T-cell (primary cell): ENCODE measurements at places on chromosomes 11 and 22.

DNA sequence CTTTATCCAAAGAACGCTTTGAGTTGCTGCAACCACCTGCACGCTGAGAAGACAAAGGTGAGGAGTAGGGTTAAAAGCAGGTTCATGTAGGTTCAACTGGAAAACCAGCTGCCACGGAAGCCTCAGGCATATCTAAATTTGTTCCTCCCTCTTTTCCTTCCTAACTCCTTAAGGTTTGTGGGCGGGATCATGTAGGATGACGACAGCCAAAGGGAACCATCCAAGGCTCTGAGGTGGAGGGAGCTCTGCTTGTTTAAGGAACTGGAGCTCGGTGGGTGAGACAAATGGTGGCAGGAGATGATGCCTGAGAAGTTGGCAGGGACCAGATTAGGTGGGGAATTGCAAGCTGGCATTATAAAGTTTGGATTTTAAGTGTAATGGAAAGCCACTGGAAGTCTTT lies 60.3 kb downstream of the SPON1 start:
- no peak for DNase-seq

DNA sequence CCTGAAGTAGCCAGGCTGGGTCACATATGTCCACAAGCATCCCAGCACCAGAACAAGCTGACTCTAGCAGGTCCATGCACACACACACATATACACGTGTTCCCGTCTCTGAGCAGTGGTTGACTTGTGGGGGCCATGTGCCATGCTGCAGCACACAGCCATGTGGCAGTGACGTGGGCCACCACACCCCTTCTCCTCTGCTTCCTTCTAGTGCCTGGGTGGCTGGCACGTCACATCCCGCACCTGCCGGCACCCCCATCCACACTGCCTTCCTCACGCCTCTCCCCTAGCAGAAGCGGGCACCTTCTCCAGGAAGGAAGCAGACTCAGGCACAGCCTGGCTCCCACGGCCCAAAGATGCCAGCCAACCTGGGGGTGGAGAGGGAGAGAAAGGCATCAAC lies 9.5 kb downstream of the SYT7 start:
- DNase-seq, result no peak

- no peak for DNase-seq
Observed at GRCh38 chr11:12832480-12833224, 158.4 kb downstream of the TEAD1 start.

- no peak for DNase-seq
Observed at GRCh38 chr11:125924384-125925007, 20.2 kb downstream of the DDX25 start.

DNA sequence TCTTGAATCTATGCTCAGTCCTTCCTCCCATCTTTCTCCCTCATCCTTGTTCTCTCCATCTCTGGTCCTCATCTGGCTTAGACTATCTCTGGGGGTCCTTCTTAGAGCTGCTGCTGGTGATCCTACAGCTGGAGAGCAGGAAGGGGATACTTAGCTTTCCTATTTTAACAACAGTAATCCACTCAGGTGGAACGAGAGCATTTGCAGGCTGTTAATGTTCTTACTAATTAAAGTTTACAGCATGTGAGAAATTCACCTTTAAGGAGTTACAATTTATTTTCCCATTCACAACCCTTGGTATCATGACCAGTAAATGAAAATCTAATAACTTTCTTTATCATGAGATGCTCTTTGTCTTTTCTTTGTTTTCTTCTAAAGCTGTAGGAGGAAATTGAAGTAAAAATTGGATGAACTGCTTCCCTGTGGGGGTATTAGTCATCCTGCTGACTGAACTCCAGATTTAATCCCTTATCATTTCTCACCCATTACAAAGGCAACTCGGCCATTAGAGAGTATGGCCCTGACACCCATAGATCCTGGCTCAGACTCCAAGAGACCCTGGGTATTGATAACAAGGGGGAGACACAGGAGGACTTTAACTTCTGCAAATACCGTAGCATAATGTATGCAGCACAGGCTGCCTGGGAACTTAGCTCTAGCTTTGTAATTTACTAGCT lies 37.6 kb upstream of the MTNR1B start:
- no peak for DNase-seq

DNA sequence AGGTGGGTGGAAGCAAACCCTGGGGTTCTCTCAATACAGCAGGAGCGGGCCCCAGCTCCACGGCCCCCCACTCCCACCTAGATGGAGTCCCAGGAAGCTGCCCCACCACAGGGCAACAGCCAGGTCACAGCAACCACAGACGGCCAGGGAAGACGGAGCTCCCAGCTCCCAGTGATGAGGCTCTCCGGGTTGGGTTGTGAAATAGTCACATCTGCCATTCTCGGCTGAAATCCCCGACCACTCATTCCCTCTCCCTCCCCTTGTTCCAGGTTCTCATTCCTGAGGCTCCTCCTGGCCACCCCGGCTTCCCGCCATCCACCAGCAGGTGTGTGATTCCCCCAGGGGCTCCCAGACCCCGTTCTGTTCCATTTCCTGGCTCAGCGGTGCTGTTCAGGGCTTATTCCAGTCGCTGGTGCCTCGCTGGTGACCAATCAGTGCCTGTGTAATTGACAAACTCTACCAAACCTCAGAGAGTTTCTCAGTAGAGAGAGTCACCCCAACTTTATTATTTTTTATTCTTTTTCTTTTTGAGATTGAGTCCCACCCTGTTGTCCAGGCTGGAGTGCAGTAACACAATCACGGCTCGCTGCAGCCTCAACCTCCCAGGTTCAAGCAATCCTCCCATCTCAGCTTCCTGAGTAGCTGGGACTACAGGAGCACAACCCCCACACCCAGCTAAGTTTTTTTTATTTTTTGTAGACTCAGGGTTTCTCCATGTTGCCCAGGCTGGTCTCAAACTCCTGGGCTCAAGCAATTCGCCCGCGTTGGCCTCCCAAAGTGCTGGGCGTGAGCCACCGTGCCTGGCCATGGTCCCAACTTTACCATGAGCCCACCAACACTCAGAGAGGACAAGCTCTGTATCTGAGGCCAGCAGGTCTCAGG lies 63.2 kb downstream of the SHANK2 start:
- DNase-seq, result no peak

- no peak for DNase-seq
Observed at GRCh38 chr11:120912504-120912903, 111.4 kb upstream of the TBCEL start.

DNA sequence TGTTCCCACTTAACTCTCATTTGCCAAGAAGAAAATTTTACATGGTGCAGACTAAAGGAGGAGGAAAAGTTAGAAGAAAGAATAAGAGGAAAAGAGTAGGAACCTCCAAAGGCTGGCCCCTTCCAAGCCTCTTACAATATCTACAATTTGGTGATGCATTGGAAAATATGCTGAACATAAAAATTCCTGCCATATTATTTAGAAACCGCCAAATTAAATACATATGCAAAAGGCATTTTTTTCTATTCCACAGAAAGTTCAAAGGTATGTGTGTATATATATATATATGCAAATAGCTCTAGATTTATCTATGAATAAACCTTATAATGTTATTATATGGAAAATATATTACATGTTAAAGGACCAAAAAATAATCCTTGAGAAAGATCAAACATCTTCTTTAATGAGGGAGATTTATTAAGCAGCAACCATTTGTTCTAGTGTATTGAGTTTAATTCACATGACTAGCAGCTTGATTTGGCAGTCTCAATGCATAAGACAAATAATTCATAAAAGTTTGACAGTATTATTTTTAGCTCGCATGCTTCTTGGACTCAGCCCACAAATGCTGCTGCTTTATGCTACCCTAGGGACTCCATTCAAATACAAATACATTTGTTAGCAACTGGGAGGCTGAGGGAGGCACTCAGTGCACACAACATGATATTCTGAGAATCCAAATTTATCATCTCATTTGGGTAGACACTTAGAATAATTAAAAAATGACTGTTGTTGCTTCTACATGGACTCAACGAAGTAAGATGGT lies 184.9 kb downstream of the SBF2 start:
- no peak for DNase-seq

DNA sequence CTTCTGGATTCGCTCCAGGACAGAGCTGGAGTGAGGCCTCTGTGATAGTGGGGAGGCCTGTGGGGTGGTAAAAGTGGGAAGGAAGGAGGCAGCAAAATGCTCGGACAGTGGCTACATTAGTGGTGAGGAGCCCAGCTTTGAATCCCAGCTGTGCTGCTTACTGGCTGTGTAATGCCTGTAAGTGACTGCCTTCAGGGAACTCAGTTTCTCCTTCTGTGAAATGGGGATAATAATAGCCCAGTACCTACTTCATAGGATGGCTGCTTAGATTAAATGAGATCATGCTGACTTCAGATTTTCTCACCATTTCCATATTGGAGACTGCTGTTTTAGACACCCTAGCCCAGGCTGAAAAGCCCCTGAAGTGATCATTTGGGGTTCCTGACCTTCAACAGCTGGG lies 8.4 kb upstream of the ALX4 start:
- DNase-seq, result no peak

GRCh38 chr11:62444236-62444833 lies 25.5 kb downstream of the SCGB1A1 start:
- DNase-seq, result peak; percentile 31

DNA sequence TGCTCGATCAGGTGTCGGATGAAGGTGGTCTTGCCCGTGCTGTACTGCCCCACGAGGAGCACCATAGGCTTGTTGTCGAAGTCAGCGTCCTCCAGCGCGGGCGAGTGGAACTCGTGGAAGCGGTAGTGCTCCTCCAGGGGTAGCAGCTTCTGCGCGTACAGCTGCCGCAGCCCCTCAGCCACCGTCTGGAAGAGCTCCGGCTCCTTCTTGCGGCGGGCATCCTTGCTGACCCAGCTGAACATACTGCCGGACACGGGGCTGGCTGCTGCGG lies 263 bp downstream of the EHD1 start:
- DNase-seq, result no peak

- DNase-seq, result no peak
Observed at GRCh38 chr22:44047891-44048301, 23.8 kb downstream of the PARVB start.

DNA sequence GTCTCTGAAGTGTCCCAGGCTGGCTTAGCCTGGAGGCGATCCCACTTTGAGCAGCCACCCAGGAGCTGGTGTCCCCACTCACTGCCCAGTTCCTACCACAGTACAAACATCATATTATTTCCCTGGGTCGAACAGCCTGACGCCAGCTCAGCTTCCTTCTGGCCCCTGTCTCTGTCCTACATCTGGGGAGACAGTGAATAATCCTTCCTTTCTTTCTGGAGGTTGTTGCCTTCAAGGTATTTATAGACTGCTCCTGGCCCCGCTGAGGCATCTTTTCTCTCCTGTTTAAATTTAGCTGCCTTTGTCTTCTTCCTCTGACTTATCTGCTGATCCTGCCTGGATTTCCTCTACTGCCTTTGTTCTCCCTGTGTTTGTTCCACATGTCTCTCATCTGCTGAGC lies 56.8 kb upstream of the LRRC55 start:
- DNase-seq, result no peak

- DNase-seq, result no peak
Observed at GRCh38 chr11:115054570-115055538, 376.5 kb downstream of the NXPE2 start.

- DNase-seq, result no peak
Observed at GRCh38 chr11:101169944-101170343, 40.3 kb upstream of the PGR start.

DNA sequence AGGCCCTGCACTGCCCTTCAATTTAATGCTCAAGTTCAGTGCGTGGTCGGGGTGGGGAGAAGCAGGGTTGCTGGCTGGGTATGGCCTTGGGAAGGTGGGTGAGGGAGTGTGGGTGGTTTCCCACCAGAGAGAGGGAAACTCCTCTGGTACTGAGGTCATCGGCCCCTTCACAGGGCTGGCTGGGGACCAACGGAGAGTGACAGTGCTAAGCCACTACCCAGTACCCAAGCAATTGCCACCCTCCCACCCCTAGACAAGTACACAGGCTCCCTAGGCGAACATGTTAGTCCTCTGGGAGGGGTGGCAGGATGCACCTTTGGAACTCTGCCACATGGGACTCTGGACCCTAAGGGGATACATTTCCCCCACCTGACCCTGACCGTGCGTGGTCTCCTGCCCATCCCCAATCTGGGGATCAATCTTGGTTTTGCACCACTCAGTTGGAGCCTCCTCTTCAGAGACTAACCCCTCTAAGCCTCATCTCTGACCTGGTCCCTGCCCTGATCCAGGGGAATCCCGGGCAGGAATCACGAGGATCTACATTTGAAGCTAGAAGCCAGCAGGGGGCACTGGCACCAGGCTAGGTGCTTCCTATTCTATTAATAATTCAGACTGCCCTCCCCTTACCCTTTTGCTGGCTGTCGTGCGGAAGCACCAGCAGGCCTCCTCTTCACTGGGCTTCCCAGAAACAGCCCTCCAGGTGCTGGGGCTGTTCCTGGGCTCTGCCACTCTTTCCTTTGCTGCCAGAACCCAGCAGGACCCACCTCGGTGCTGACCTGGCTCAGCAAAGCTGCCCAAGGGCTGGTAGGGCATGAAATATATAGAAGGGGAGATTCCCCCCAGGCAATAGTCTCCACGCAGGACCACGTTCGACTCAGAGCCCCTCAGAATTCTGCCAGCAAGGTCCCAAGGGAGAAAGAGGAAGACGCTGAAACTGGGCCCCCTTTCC lies 377.7 kb downstream of the TENM4 start:
- DNase-seq, result no peak

- no peak for DNase-seq
Observed at GRCh38 chr22:46626356-46626755, 6.2 kb downstream of the GRAMD4 start.

GRCh38 chr11:16363706-16364105 lies 7.4 kb upstream of the SOX6 start:
- no peak for DNase-seq

DNA sequence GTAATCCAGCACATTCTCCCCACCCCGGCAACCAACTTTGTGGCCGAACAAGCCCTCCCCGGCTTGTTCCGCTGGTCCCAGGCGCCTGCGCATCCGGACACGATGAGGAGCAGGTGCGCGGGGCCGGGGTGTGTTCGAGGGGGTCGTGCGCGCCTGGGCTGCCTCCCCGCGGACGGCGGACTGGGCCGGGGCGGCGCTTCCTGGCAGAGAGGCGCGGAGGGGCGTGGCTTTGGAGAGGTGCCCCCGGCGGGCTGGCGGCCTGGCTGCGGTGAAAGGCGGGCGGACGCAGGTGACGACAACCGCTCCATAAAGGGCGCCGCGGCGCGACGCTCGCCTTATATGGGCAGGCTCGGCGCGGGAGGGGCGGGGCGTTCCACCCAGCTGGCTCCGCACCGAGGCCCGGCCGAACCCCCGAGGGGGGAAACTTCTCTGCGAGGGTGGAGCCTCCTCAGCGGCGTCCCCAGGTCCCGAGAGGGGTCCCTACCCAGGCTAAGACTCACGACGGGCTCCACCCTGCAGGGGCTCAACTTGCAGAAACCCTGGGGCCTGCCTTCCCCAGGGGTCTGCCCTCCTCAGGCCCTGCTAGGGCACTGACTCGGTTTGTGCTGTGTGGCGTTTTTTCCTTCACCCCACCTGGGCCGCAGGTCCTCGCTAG lies 26.4 kb downstream of the TXN2 start:
- peak; percentile 92 for DNase-seq

GRCh38 chr11:20555783-20556182 lies 43.6 kb upstream of the SLC6A5 start:
- no peak for DNase-seq

GRCh38 chr11:27274854-27275395 lies 88.1 kb downstream of the CCDC34 start:
- DNase-seq, result no peak

GRCh38 chr11:110631551-110631950 lies 80.7 kb downstream of the ARHGAP20 start:
- no peak for DNase-seq
